ENCODE measurements at places on chromosomes 12 and 14.

- no peak for DNase-seq
These were observed 69.2 kb downstream of the SLC6A12 start for GRCh38 chr12:144650-145284.

DNA sequence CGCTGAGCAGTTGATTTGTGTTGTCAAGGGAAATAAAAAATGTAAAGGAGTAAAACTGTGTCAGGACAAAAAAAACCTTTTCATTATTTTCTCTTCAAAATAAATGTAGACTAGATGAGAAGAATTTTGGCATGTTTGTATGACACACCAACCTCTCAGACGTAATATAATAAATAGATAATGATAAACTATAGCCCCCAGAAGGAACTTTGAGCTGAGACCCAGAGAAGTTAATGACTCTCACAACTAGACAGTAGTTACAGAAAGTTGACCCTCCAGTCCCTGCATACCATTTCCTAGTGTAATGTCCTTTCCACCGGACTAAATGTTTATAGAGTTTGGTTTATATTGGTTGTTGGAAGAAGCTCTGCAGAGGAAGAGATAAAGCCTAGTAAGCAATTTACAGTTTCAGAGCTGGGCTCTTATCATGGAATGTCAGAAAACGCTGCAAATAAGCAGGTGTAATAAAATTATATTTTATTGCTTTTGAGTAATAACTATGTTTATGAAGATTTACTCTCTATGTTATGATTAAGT, 97.3 kb downstream of the TRHDE start:
- no peak for DNase-seq

GRCh38 chr12:57817261-57817989, 1.1 kb downstream of the AVIL start:
- DNase-seq, result no peak

DNA sequence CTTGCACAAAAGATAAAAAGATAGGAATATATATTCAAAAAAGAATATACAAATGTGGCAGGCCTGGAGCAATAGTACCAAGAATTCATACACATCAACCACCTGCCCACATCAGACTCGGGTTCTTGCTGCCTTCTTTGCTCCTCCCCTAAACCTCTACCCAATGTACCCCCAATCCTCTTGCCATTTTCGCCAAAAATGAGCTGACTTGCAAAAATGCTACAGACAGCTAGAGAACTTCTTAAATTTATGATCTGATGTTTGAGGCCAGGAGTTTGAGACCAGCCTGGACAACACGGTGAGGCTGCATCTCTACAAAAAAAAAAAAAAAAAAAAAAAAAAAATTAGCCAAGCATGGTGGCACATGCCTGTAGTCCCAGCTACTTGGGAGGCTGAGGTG, 42.9 kb upstream of the SAV1 start:
- DNase-seq, result no peak

DNA sequence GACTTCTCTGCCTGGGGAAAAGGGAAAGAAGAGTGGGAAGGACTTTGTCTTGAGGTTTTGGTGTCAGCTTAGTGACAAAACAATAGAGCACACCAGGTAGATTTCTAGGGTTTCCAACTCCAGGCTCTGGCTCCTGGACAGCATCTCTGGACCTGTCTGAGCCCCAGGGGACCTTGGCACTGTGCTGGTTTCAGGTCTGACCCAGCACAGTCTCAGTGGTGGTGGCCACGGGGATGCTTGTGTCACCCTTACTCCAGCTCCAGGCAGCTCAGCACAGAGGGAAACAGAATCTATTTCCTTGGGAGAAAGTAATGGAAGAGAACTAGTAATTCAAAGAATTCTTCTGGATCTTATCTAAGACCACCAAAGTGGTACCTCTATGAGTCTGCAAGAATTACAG, 11.1 kb upstream of the CKAP4 start:
- DNase-seq, result no peak

GRCh38 chr12:76356071-76356470, 7.9 kb upstream of the BBS10 start:
- DNase-seq, result no peak

DNA sequence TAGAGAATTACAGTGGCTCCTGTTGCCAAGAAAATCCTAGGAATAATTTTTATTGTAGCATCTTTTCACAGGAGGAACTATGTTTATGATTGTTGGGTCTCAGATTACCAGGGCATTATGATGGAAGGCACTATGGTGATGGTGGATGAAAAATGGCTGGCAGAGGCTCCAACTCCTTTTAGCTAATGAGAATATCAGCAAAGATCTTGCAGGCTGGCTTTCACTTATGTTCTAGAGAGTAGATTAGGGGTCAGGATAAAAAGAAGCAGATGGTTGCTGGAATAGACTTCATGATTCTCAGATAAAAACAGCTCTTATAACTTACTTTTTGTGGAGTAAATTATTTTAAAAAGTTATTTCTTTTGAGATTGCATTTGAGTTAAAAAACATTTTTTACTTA, 501.9 kb downstream of the TRHDE start:
- DNase-seq, result no peak

GRCh38 chr12:59736359-59736758, 140.5 kb downstream of the SLC16A7 start:
- no peak for DNase-seq

GRCh38 chr14:71452987-71453386, 479.2 kb upstream of the RGS6 start:
- no peak for DNase-seq

DNA sequence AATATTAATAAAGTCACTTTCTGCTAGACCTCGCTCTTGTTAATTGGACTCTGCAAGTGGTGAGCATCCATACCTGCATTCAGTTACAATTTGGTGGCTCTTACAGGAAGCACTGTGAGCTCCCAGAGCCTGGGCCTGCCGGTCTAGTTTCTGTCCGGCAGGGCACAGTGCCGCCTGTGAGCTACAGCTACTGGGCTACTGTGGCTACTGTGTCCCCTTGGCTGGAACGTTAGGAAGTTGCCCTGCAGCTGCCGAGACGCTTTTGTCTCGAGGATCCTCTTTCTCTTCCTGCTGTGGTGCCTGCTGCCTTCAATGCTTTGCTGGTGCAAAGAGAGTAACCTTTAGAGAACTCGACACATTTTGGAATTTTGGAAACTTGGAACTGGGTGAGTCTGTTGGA, 44.6 kb upstream of the PTGDR start:
- DNase-seq, result no peak

- no peak for DNase-seq
These were observed 38.6 kb downstream of the GLT1D1 start for GRCh38 chr12:128891856-128892255.

GRCh38 chr12:119069147-119069642, 87.9 kb downstream of the SRRM4 start:
- no peak for DNase-seq

GRCh38 chr14:24784981-24785380, 151.0 kb upstream of the GZMB start:
- no peak for DNase-seq

DNA sequence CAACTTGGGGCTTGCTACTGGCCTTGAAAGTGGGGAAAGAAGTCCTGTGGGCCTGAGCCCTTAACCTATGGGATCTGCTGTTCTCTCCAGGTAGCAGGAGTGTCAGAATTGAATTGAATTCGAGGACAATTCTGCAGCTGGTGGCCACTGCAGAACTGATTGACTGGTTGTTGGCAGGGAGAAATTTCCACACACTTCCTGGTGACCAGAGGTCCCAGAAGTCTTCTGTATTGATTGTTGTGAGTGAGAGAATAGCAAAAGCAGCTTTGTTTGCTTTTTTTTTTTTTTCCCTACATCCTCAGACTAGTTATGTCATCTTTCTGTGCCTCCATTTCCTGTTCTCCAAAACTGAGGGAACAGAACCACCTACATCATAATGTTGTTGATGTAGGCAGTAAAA, 64.1 kb downstream of the PRICKLE1 start:
- DNase-seq, result no peak

DNA sequence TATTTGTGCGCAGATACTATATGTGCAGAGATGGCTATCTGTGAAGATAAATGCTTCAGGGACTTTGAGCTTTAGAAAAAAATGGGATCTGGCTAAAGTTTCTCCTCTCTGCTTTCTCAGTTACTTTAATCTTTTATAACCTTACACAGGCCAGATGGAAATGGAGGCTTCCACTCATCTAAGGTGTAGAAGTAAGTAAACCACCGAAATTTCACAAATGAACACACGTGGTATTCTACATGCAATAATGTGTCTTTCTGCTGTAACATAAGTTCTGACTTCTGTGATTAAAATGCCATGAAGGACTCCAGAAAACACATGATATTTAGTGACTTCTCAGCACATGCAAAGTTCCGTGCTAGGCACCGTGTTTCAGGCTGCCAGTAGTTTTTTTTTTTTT, 99.1 kb upstream of the FOXN3 start:
- DNase-seq, result no peak

Data from activated T-helper 1 cell treated with Interleukin-2 at 50 U/mL for 16 hours (primary cell).